Stimulated activated CD8-positive, alpha-beta memory T cell treated with anti-CD3 and anti-CD28 coated beads, Interleukin-2, amount 100 ng/mL, for 1 hour (primary cell): ENCODE measurements at places on chromosomes 3 and 15.

GRCh38 chr15:93020976-93021772, 67.8 kb downstream of the RGMA start:
- no peak for DNase-seq

GRCh38 chr15:68385240-68385561, 46.8 kb downstream of the ITGA11 start:
- DNase-seq = no peak

DNA sequence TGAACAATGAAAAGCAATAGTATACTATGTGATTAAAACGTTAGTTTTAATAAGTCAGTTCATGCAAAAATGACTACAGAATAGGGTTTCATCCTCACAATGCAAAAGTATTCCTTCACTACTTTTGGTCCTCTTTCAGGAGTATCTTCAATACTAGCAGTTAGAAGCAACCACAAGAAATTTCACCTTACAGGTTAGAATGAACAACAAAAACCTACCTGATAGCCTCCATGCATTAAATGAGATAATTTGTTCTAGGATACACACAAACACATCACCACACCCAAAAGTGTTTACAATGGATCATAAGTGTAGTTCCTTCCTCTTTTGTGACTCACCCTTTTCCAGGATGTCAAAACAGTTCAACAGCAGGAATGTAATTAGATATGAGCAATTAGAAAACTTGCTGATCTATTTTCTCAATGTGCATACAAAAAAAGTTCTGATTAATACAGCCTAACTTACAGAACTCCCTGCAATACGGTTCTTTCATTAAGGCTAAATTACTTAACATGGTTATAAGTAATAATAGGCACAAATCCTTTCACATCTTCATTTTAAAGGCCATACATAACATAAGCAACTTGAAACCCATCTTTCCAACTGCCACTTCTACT, 21.6 kb downstream of the UACA start:
- DNase-seq = no peak

DNA sequence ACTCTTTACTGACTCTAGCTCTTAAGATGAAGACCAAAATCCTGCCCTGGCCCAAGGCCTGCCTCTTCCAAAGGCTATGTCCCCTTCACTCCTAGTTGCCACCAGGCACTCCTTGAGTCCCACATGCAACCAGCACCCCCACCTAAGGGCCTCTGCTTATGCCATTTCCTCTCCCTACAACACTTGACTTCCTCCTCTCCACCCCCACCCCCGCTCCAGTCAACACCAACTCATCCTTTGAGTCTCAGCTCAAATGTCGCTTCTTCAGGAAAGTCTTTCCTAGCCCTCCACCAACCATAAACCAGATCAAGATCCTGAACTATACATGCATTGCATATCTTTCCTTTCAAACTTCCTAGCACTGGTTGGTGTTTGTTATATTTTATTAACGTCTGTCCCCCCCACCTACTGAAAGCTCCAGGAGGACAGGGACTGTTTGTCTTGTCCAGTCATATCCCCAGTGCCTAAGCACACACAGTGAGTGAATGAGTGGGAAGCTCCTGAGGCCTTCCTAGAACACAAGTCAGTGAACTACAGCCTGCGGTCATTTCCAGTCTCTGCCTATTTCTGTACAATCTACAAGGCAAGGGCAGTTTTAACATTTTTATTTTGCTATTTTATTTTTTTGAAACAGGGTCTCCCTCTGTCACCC, 7.3 kb downstream of the TBC1D2B start:
- DNase-seq = no peak

GRCh38 chr3:126109146-126109879, 25.4 kb upstream of the SLC41A3 start:
- DNase-seq = no peak

DNA sequence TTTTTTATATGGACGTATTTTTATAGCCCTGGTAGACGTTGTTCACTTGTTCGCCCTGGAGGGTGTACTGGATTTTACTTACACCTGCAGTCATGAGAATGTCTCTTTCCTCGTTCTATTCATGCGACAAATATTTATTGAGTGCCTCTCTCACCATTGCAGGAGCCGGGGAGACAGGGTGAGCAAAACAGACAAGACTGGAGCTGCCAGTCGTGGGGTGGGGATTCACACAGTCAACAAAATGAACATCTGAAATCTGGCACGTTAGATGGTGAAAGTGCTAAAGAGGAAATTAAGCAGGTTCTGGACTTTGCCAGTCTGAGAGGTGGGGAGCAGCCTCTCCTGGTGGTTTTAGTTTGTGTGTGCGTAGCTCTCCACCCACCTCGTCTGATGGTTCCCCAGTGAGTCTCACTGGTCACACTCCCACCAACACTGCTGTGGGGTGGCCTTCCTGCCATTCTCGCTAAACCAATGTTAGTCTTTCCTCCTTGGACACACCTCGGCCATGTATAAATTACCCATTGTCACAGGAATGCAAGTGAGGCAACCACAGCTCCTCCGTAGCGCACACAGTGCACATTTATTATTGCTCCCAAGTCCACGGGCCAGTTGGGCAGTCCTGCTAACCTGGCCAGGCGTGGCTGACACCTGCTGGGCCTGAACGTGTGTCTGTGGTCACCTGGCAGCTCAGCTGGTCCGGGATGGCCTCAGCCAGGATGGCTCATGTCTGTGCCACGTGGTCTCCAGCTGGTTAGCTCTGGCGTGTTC, 31.5 kb downstream of the FBLN2 start:
- no peak for DNase-seq

GRCh38 chr3:139629033-139629432, 48.7 kb downstream of the NMNAT3 start:
- DNase-seq = no peak

DNA sequence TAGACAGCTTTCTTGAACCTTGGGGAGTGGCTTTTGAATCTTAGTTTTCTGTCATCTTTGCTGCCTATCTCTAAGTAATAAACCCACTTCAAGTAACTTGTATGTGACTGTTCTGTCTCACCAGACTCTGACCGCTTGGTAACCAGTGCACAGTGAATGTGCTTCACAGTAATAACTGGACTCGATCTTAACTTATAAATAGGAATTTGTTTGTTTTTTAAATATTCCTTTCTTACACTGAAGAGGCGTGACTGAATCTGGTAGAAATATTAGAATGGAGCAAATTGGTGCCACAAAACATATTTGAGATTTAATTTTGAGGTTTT, 318.0 kb downstream of the GBE1 start:
- no peak for DNase-seq

- DNase-seq = no peak
These were observed 227.7 kb upstream of the CD96 start for GRCh38 chr3:111314181-111314873.

GRCh38 chr3:126351086-126351770, 6.0 kb downstream of the KLF15 start:
- DNase-seq = no peak

GRCh38 chr3:127691974-127692373, 19.2 kb downstream of the ABTB1 start:
- no peak for DNase-seq

DNA sequence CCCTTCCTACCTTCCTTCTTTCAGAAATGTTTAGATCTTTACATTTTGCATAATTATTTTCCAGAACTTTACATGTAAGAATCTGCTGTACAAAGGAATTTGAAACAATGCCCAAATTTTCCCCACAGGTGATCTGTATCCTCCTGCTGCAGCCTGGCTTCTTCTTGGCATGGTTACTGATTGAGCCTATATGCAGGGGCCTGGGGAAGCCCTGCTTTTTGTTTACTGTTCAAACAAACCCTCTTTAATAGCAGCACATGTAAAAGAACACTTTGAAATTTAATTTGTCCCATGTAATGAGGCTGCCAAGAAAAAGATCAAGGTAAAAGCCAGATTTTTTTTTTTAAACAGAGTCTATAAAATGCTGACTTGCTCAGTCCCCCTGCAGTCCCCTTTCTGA, 432.2 kb downstream of the TUSC7 start:
- DNase-seq = no peak

DNA sequence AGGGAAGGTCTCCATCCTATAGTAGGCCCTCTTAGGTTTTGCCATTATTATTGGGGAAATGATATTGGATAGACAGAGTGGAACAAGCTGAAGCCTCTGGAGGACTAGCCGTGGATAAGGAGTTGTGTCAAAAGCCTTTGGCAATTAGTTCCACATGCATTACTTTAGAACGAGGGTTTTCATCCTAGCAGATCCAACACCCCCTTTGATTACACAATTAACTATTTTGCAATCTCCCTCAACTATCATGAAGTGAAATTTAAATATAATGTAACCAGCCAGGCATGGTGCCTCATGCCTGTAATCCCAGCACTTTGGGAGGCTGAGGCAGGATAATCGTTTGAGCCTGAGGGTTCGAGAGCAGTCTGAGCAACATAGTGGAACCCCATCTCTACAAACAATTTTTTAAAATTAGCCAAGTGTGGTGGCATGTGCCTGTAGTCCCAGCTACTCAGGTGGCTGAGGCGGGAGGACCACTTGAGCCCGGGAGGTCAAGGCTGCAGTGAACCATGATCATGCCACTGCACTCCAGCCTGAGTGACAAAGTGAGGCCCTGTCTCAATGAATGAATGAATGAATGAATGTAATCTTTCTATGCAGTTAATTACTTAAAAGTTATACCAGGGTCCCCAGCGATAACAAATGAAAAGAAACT, 56.8 kb downstream of the PXYLP1 start:
- no peak for DNase-seq

- DNase-seq = no peak
These were observed 6.0 kb downstream of the CCDC12 start for GRCh38 chr3:46970391-46971091.

DNA sequence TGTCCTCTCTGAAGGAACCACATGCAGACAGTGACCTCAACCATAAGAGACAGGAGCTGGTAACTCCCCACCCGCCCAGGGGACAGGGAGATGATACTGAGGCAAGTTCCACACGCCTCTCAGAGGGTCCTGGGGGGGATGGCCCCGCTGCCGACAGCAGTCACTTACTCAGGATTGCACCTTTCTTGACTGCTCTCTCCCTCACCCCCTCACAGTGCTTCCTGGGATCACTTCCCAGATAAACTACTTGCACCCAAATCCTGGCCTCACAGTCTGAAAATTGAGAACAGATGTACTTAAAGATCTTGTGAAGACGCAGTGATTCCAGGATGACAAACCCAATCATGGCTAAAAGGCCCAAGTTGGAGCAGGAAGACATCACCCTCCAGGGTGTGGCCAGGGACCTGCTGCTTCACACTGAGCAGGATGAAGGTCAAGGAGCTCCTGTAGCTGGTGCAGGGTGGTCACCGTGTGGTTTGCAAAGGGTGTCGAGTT, 207.6 kb downstream of the ADAMTS17 start:
- DNase-seq = no peak
